HCT116 (cell line): ENCODE measurements at places on chromosomes 6 and 20.

DNA sequence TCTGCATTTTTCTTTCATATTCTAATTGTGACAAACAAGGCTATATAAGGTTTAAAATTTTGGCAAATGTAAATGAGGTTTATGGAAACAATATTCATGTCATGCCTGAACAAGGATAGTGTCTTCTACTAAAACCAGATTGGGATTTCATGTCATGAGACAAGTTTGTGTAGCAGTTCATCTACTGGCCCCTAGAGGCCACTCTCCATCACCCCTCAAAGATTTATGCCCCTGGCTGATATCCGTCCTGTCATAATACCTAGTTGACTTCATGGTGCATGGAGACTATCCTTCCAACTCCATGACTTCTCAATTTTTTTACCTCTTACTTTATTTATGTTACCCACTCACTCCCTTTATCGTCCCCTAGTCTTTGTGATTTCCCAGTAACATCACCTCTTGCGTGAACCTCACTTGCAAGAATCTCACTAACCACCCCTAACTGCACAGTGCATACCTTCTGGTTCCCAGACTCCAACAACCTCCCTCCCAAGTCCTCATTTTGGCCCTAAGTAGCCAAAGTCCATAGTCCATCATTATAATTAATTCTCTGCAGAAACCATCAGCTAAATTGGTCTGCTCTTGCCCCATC, 179.8 kb downstream of the TASP1 start:
- H3K27me3 ChIP-seq: no peaks in the 10 kb centered on the region
- H3K4me3 ChIP-seq: no peak overlapping the region
- no peaks in the 10 kb centered on the region for H3K4me1 ChIP-seq
- no peaks in the 10 kb centered on the region for H3K36me3 ChIP-seq
- peak; percentile 13 for DNase-seq

DNA sequence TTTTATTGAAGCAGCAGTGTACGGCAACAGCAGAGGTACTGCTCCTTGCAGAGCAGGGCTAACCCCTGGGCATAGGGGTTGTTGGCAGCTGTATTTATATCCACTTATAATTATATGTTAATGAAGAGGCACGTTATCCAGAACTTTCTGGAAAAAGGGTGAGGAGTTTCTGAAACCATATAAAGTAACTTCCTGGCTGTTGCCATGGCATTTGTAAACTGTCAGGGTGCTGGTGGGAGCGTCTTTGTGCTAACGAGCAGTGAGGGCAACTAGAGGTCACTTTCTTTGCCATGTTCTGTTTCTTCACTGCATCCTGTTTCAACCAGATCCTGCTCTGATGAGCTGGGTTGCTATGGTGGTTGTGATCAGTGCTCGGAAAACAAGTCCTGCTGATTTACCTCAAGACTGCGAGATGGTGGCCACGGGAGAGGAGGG, 11.1 kb upstream of the ARFGEF2 start:
- no peak for DNase-seq
- peaks cover 5% of the 10 kb centered on the region; the same call in 1 of the 2 replicates for H3K27me3 ChIP-seq
- no peaks in the 10 kb centered on the region for H3K36me3 ChIP-seq
- no peak overlapping the region for H3K27ac ChIP-seq
- H3K4me1 ChIP-seq: no peaks in the 10 kb centered on the region

DNA sequence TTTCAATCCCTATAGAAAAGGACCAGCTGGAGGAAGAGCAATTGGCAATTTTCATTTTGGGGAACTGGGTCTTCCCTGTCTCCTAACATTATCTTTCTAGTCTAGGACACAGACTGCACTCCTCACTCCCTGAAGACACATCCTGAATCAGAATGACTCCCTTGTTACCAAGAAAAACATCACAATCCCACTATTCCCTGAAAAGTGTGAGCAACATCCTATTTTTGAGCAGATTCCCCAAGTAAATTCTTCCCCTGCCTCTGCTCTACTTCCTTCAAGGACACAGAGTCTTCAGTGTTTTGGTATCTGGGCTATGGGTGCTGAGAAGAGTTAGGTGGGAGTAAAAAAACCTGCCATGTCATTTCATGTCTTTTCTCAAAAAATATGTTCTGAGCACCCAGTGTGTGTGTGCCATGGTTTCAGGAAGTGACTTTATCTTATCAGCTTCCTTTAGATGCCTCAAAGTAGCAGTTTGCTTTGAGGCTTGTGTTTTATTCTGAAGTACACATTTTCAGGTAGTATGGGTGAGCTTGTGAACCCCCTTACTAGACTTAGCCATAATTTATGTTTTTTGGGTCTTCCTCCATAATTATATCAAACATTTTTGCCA, 12.4 kb downstream of the LAMA4 start:
- no peak overlapping the region for H3K4me3 ChIP-seq
- H3K27ac ChIP-seq: no peak overlapping the region
- H3K36me3 ChIP-seq: no peaks in the 10 kb centered on the region
- no peaks in the 10 kb centered on the region for H3K27me3 ChIP-seq
- DNase-seq: no peak

- H3K4me3 ChIP-seq: peak overlapping the region; percentile 44
- H3K27me3 ChIP-seq: peaks cover 11% of the 10 kb centered on the region; the same call in 1 of the 2 replicates
Measured at GRCh38 chr20:57212534-57213276, 53.7 kb downstream of the BMP7 start.

- no peaks in the 10 kb centered on the region for H3K4me1 ChIP-seq
- no peaks in the 10 kb centered on the region for H3K27me3 ChIP-seq
- no peak overlapping the region for H3K27ac ChIP-seq
Measured at GRCh38 chr6:141488488-141488887, 644.2 kb upstream of the GJE1 start.

DNA sequence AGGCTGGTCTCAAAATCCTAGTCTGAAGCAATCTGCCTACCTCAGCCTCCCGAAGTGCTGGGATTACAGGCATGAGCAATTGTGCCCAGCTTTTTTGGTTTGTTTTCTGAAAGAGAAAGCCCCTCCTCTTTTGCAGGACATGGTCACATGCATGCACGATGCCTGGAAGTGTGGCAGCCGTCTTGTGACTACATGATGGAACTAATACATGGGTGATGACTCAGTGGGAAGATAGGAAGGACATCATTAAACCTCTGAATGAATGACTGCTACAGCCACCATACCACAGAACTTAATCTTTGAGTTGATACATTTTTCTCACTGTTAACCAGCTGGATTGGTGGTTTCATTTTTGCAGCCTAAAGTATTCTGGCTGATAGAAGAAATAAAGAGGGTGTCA, 13.4 kb upstream of the CTNNBL1 start:
- no peak for DNase-seq
- H3K27me3 ChIP-seq: peaks cover 50% of the 10 kb centered on the region
- no peak overlapping the region for H3K27ac ChIP-seq

GRCh38 chr20:17248224-17248623, 21.4 kb downstream of the PCSK2 start:
- no peak overlapping the region for H3K27ac ChIP-seq
- H3K4me3 ChIP-seq: no peak overlapping the region
- peaks cover 5% of the 10 kb centered on the region; the same call in 1 of the 2 replicates for H3K27me3 ChIP-seq
- no peaks in the 10 kb centered on the region for H3K36me3 ChIP-seq

- H3K27ac ChIP-seq: no peak overlapping the region
- H3K4me3 ChIP-seq: no peak overlapping the region
- H3K27me3 ChIP-seq: no peaks in the 10 kb centered on the region
- DNase-seq: peak; percentile 3
- H3K4me1 ChIP-seq: peaks cover 25% of the 10 kb centered on the region
Measured at GRCh38 chr6:132190097-132190814, 211.0 kb downstream of the MOXD1 start.

GRCh38 chr6:54284161-54284860, 23.9 kb upstream of the TINAG start:
- no peak overlapping the region for H3K27ac ChIP-seq
- no peak overlapping the region for H3K4me3 ChIP-seq

- H3K36me3 ChIP-seq: no peaks in the 10 kb centered on the region
- H3K4me1 ChIP-seq: no peaks in the 10 kb centered on the region
- no peak overlapping the region for H3K27ac ChIP-seq
- no peak overlapping the region for H3K4me3 ChIP-seq
- no peaks in the 10 kb centered on the region for H3K27me3 ChIP-seq
Measured at GRCh38 chr6:1394514-1395463, 5.4 kb downstream of the FOXF2 start.

DNA sequence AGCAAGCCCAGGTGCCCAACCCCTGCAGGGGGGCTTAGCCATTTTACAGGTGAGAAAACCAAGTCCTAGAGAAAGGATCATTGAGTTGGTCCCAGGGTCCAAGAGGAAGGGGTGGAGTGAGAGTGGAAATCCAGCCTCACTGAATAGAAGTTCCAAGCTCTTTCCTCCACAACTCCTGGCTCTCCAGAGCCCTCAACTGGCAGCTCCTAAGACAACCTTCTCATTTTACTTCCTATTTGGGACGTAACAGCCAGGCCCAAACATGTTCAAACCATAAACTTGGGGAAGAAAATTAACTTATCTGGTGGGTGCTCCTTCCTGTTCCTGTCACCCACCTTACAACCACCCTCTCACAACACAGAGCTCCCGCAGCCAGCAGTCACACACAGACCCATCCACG, 57.9 kb downstream of the PRND start:
- H3K36me3 ChIP-seq: no peaks in the 10 kb centered on the region
- no peaks in the 10 kb centered on the region for H3K27me3 ChIP-seq
- DNase-seq: no peak
- H3K4me3 ChIP-seq: no peak overlapping the region

DNA sequence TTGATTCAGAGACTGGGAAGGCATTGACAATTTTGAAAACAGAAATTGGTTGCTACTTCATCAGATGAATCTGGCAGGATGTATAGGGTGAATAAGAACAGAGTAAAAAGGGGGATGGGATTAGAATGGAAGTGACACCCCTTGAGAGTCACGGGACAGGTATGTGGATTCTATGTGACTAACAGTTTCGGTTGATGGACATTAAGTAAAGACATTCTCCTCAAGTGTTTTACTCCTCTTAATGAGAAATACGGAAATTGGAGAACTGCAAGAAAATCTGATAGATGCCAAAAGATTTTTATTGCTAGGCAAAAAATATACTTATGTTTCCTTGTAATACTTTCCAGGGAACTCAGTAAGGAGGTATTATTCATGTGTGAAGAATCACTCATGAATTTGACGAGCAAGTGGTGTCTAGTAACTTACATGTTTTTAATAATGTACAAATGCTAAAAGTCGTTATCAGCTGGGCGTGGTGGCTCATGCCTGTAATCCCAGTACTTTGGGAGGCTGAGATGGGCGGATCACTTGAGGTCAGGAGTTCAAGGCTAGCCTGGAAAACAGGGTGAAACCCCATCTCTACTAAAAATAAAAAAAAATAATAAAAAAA, 135.8 kb downstream of the KIF16B start:
- H3K4me3 ChIP-seq: no peak overlapping the region
- no peaks in the 10 kb centered on the region for H3K36me3 ChIP-seq
- no peaks in the 10 kb centered on the region for H3K4me1 ChIP-seq
- H3K27ac ChIP-seq: no peak overlapping the region
- H3K27me3 ChIP-seq: no peaks in the 10 kb centered on the region

DNA sequence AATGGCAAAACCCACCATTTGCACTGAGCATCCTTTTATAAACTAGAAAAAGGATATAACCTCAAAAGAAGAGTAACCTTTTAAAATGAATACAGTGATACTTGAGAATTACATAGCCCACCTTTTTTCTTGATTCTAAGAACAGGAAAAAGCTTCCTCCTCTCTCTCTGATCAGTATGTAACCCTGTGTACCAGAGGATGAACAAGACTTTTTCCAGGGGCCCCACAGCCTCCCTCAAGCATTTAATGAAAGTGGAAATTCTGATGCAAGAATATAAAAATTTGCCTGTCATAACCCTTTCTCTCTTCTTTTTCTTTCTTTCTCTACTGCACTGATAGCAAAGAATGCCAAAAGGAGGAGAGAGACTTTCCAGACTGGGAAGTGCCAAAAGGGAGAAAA, 64.2 kb upstream of the BTN3A2 start:
- no peak for DNase-seq
- no peak overlapping the region for H3K27ac ChIP-seq
- no peaks in the 10 kb centered on the region for H3K27me3 ChIP-seq
- H3K4me3 ChIP-seq: no peak overlapping the region
- no peaks in the 10 kb centered on the region for H3K36me3 ChIP-seq

- peaks cover 40% of the 10 kb centered on the region for H3K27me3 ChIP-seq
- H3K4me3 ChIP-seq: no peak overlapping the region
- H3K27ac ChIP-seq: no peak overlapping the region
- DNase-seq: no peak
- no peaks in the 10 kb centered on the region for H3K4me1 ChIP-seq
- no peaks in the 10 kb centered on the region for H3K36me3 ChIP-seq
Measured at GRCh38 chr20:46541229-46541935, 9.1 kb downstream of the OCSTAMP start.

- H3K27me3 ChIP-seq: peaks cover 8% of the 10 kb centered on the region; the same call in 1 of the 2 replicates
- H3K36me3 ChIP-seq: no peaks in the 10 kb centered on the region
- no peak for DNase-seq
- H3K4me3 ChIP-seq: no peak overlapping the region
Measured at GRCh38 chr20:22802296-22802695, 217.9 kb upstream of the FOXA2 start.

DNA sequence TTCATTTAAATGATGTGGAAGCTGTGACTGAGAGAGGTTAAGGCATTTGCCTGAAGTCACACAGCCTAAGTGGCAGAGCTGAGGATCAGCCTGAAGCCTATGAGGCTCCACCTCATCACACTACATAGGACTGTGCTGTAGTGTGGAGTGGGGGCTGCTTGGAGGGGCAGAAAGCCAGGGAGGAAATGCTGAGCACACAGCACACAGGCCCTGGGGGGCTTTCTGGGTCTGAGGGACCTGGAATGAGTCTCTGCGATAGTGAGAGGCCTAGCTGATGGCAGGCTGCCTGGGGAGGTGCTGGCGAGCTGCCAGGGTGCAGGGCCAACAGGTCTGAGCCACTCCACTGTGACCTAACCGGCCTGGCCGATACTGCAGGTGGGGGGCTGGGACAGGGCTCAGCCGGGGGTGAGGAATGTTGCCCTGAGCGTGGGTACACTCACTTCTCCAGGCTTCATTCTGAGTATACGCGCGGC, 2.2 kb upstream of the ARHGAP40 start:
- no peak overlapping the region for H3K4me3 ChIP-seq
- H3K4me1 ChIP-seq: peaks cover 16% of the 10 kb centered on the region

DNA sequence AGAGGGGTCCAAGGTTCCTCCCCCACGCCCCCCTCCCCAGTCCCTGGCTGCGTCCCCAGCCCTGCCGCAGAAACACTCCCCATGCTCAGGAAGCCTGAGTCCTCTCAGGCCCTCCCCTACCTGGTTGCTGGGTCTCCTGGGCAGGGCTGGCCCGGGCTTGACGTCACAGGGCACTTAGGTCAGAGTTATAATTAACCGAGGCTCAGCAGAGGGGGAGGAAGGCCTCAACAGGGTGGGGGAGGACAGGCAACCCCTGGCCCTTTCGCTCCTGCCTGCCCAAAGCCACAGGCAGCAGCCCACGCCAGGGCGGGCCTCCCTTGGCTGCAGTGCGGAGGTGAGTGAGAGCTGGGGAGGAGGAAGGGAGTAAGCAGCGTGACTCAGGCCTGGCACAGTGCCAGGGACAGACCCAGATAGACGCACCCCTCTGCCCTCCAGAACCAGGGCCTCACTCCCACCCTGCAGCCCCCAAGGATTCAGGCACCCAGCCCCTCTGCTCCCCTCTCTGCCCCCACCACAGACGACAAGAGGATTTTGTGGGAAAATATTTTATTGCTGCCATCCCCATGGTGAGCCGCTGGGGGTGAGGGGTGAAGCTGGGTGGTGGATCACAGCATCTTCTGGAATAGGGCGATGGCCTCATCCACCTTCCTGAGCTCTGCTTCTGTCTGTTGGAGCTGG, at the start of gene VWA7:
TSS of gene VWA7 (minus strand) at position 340 of the 678 bp plus-strand sequence. CDS start 549 bp downstream, outside the sequence.
- H3K4me1 ChIP-seq: peaks cover 41% of the 10 kb centered on the region
- peak within 1 kb of the TSS; percentile 79 for H3K27ac ChIP-seq
- peak; percentile 84 for DNase-seq

- no peaks in the 10 kb centered on the region for H3K27me3 ChIP-seq
- H3K4me1 ChIP-seq: no peaks in the 10 kb centered on the region
- no peak overlapping the region for H3K4me3 ChIP-seq
- peak; percentile 56 for DNase-seq
Measured at GRCh38 chr6:146785001-146785585, 186.3 kb downstream of the ADGB start.
